ENCODE measurements at places on chromosomes 12 and 14.

- DNase-seq, result no peak
Measured at GRCh38 chr12:121791671-121792551, 1.6 kb downstream of the RHOF start.

GRCh38 chr12:28456934-28457710 lies 266.9 kb downstream of the CCDC91 start:
- DNase-seq, result no peak

- DNase-seq, result no peak
Measured at GRCh38 chr12:71438670-71439361, 782 bp upstream of the LGR5 start.

- DNase-seq, result no peak
Measured at GRCh38 chr12:38543151-38543550, 226.6 kb downstream of the ALG10B start.

DNA sequence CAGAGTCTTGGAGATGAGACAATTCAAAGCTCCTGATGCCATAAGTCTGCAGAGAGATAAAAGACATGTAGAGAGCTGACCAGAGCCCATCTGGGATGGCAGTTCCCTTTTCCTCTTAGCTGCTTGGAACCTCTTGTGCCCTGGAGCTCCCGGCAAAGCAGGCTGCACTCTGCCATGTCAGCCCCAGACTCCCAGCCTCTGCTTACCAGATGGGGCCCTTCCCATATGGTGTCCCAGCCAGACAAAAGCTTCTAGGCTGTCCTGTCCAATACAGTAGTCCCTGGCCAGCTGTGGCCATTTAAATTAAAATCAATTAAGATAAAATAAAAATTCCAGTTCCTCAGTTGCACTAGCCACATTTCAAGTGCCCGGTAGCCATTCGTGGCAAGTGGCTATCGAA lies 303.9 kb downstream of the TTC6 start:
- no peak for DNase-seq

DNA sequence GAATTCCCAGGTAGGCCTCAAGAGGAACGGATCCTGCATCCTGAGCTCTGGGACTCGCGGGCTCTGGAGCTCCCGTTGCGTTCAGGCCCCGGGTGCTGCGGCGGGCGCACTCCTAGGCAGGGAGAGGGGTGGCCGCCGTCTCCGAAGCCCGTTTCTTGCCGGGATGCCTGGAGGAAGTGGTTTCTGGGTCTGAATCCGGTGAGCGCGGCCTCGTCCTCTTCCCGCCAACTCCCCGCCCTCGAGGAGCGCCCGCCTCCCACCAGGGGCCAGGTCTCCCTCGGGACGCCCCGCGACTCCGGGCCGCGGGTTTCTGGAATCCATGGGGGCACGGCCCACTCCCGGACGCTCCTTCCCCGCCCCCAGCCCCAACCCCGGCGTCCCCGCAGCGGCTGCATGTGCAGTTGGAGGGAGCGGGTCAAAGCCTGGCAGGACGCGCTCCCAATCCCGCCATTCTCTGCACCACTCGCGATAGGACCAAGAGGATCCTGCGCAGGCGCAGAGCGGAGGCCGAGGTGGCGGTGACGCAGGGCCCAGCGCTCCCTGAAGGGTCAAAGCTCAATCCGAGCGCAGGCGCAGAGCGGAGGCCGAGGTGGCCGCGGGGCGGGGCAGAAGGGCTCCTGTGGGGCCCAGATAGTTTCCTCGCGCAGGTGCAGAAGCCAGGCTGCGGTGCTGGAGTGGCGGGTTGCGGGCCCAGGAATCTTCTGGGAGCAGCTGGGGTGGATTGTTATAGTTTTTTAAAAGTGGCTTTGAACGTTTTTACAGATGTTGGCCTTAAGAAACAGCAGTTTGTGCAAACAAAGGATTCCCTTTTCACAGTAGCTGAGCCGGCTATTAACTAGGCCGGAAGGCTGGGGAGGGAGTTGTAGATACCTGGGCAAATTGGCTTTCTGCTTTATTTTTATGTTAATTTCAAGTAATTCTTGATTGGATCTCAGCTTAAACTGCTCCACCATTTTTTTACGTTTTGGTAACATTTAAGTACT lies 796.4 kb downstream of the AACS start:
- DNase-seq, result no peak

- no peak for DNase-seq
Measured at GRCh38 chr14:101481557-101481956, 79.7 kb upstream of the DIO3 start.

GRCh38 chr14:74965486-74966153 lies 10.2 kb upstream of the PGF start:
- DNase-seq, result no peak

DNA sequence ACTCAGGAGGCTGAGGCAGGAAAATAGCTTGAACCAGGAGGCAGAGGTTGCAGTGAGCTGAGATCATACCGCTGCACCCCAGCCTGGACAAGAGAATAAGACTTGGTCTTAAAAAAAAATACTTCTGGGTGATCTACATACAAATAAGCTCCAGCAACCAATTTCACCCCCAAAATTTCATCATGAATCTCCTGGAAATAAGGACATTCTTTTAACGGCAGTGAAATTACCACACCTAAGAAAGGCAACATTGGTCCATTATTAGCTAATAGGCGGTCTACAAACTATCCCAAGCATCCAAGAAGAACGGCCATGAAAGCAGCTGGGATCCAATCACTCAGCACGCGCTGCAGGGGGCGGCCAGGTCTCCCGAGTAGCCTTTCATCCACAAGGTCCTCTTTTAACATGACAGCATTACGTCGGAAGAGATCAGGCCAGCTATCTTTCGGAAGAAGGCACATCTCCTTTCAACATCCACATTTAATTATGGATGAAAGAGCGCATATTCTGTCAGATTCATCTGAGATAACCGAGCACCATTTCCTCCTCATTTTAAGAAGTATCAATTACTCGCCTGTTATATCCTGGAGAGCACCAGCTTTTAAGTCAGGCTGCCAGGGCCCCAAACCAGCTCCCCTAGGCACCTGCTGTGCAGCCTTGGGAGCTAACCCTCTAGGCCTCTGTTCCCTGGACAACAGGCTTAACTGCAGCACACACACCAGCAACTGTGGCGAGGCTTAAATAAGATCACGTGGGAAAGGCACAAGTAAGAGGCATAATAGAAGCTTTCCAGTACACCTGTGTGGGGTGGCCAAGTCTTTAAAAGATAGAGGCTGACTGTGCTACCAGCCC lies 4.2 kb downstream of the SLC15A4 start:
- DNase-seq, result no peak

GRCh38 chr12:111428728-111429175 lies 23.0 kb downstream of the SH2B3 start:
- no peak for DNase-seq

- DNase-seq, result no peak
Measured at GRCh38 chr12:6450091-6450868, 1.6 kb upstream of the TAPBPL start.

DNA sequence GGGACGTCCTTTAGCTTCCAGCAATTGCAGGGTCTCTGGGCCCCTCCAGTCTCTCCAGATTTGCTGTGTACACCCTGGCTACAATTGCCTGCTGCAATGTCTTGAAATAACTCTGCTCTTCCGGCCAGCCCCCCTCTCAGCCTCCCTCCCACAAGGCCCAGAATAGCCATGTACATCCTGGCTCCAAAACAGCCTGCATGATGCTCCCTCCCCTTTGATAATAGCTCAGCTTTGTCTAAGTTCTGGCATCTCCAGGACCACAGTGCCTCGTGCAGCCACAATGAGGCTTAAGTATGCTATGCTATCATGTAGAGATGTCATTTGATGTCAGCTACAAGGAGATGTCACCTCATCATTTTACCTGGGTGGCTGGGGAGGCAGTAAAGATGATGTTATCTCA lies 74.6 kb downstream of the SRRM4 start:
- DNase-seq, result no peak

GRCh38 chr12:48441069-48441468 lies 31.3 kb upstream of the ANP32D start:
- no peak for DNase-seq

- DNase-seq, result no peak
Measured at GRCh38 chr12:100964028-100964427, 169.5 kb downstream of the ANO4 start.

DNA sequence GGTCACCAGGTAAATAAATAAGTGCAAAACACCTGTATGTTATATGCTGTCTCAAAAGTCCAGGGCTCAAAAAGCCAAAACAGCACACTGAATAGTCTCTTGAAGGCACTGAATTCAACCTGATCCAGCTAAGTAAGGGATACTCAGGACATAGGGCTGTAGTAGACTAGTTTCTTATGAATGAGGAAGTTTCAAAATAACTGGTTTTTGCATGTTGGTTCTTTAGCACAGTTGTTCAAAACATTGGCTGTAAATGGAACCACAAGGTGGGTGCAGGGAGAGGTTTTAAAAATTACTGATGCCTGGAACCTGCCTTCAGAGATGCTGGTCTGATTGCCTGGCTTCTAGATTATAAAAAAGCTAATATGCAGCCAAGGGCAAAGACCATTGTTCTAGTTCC lies 34.1 kb downstream of the NDUFA12 start:
- no peak for DNase-seq

GRCh38 chr12:16130343-16130742 lies 147.1 kb downstream of the SLC15A5 start:
- no peak for DNase-seq

- DNase-seq, result no peak
Measured at GRCh38 chr12:131892711-131893604, 1.5 kb upstream of the ULK1 start.

DNA sequence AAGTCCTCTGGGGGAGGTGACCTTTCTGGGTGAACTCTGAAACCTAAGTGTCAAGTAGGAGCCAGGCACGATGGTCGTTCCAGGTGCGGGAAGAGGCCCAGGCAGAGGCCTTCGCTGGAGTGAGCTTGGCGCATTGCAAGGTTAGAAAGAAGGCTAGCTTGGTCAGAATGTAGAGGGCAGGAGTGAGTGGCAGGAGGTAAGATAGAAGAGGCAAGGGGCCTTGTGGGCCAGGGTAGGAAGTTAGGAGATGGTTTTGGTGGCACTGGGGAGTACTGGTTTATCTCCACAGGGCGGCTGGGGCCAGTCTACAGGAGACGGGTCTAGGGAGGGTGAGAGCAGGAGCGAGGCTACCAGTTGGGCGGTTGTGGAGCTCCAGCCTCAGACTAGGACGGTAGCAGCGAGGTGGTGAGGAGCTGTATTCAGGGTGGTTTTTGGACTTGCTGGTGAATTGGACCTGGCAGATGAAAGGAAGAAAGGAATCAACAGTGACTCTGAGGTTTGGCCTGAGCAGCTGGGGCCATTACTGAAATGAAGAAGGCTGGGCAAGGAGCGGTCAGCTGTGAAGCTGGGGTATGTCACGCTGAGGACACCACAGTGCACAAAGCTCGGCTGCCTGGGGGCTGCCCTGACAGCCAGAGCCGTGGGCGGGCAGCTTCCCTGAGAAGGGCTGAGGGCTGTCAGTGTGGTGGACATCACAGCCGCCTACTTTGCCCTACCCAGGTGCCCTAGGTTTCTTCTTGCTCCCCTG lies 9.0 kb downstream of the MLXIP start:
- no peak for DNase-seq

- no peak for DNase-seq
Measured at GRCh38 chr12:86122846-86123468, 133.2 kb downstream of the MGAT4C start.

DNA sequence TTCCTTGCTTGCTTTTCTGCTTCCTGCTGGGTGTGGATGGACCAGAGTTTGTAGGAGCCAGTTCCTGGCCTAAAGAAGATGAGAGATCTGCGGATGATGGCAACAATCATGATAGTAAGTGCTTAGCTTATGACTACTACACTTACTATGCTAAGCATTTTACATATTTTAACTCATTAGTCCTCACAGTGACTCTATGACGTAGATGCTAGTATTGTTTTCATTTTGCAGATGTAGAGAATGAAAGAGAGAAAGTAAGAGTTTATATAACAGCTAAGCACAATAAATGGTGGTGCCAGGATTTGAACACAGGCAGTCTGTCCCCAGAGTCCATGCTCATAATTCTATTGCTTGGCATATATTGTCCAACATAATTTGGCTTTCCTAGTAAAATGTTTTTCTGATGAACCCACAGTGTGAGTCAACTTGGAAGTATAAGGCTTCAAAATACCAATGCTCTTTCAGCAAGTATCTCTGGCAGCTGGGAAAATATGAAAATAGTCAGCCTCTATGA lies 363.2 kb upstream of the DDHD1 start:
- no peak for DNase-seq

- no peak for DNase-seq
Measured at GRCh38 chr12:115407036-115407435, 723.1 kb upstream of the TBX3 start.

- DNase-seq, result no peak
Measured at GRCh38 chr12:2169489-2169888, 116.7 kb downstream of the CACNA1C start.

GRCh38 chr12:15852383-15852782 lies 29.8 kb upstream of the STRAP start:
- DNase-seq, result no peak

GRCh38 chr14:104822821-104823615 lies 22.1 kb downstream of the ZBTB42 start:
- DNase-seq, result no peak

- no peak for DNase-seq
Measured at GRCh38 chr14:66568220-66568619, 60.3 kb downstream of the GPHN start.

DNA sequence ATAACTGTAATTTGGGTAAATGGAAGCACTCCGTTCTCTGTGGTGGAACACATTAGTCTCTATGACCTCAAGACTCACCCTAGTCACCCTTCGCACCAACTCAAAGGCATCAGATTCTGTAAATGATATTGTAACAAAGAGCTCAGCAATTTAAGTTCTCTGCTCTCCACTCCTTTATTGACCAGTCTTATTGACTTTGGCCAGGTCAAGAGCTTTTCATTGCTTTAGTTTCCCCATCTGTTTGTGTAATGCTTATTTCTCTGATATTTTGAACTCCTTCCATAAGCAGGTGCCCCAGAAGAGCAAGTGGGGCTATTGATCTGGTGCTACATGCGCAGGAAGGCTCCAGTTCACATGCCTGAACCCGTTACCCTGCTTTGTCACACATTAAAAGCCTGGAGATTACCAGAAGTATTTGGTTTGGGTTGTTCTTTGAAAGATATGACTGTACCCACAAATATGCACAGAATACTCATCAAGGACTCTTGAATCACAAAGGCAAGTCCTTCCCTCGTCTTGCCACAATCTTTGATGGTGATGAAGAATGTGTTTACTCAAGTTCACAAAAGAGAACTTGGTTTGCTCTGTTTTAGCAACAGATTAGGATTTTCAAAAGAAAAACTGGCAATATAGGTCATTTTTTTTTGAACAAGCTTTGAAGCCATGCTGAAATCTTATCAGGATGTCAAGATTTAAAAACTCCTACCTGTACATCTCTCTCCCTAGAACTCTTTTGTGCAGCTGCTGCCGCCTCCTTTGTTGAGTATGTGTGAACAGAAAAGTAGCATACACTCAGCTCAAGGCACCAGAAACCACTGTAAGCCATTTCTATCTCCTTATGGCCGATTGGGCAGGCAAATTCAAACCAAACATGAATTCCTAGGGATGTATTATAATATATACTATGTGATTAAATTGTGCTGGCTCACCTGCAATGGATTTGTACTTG lies 193.9 kb downstream of the BCAT1 start:
- peak; percentile 94 for DNase-seq

GRCh38 chr12:103673891-103674375 lies 86.9 kb downstream of the STAB2 start:
- DNase-seq, result no peak
